ENCODE measurements at places on chromosomes 1 and 21.

DNA sequence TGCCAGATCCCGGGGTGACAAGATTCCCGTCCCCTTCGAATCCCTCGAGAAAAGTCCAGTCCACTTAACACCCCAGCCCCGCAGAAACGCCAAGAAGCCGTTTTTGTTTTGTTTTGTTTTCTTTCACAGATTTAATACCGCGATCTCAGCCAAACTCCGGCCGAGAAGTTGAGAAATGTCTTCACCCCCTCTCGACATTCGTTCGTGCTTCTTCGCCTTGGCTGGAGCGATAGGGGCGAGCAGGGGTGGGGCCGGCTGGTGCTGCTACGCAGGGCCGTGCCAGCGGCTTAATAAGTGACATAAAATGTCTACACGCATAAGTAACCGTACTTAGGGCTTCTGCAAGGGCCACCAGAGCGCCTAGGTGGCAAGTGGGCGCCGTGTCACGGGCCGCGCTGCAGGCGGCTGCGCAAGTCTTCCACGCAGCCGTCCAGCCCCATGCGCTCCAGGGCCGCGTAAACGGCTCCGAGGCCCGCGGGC, 4.9 kb downstream of the TNFRSF25 start:
- no peaks in the 10 kb centered on the region for H3K4me1 ChIP-seq
- no peak for DNase-seq
- no peaks in the 10 kb centered on the region for H3K27me3 ChIP-seq
- H3K4me3 ChIP-seq: no peak overlapping the region
- no peak overlapping the region for H3K27ac ChIP-seq
- H3K36me3 ChIP-seq: no peaks in the 10 kb centered on the region

- no peak overlapping the region for H3K4me3 ChIP-seq
- DNase-seq: peak; percentile 66
- H3K27me3 ChIP-seq: no peaks in the 10 kb centered on the region
- H3K4me1 ChIP-seq: peaks cover 48% of the 10 kb centered on the region
- peak overlapping the region; percentile 97 for H3K27ac ChIP-seq
- peaks cover 6% of the 10 kb centered on the region for H3K36me3 ChIP-seq
These were observed 26.9 kb downstream of the SPATA46 start for GRCh38 chr1:162349635-162350330.

DNA sequence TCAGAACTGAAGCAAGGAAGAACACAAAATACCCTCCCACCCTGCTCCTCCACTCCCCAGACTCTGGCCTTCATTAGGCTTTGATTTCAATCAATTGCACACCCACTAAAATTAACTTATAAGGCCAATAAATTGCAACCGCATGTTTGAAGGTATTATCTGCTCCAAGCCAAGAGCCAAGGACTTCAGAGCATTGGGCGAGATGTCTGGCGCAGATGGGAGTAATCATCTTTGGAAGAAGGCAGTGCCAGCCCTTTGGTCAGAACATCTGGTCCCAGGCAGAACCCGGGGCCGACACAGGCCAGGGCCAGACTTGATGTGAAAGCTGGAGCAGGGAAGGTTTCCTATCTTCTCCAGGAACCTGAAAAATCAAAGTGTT, 60.0 kb downstream of the SLC66A1 start:
- H3K27ac ChIP-seq: no peak overlapping the region
- DNase-seq: no peak
- peaks cover 10% of the 10 kb centered on the region for H3K4me1 ChIP-seq

GRCh38 chr1:109630898-109631512, 11.4 kb downstream of the AMPD2 start:
- no peaks in the 10 kb centered on the region for H3K27me3 ChIP-seq
- no peaks in the 10 kb centered on the region for H3K4me1 ChIP-seq
- H3K4me3 ChIP-seq: no peak overlapping the region
- DNase-seq: no peak
- no peaks in the 10 kb centered on the region for H3K36me3 ChIP-seq

DNA sequence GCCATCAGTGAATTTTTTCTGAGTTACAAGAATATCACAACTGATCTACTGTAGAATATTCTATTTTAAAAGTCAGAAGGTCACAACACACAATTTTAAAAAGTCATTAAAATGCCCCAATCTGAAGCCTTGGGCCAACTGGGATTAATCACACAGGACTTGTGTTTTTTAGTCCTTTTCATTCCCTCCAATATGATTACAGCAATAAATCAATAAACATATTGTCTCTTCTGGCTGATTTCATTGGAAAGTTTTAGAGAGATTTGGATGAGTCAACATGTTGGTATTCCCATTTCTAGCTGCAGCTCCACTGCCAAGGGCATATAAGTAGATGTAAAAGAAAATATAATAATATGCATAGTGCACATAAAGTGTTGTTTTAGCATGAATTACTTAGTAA, 85.8 kb downstream of the NIBAN1 start:
- no peaks in the 10 kb centered on the region for H3K36me3 ChIP-seq
- H3K4me1 ChIP-seq: no peaks in the 10 kb centered on the region
- no peaks in the 10 kb centered on the region for H3K27me3 ChIP-seq
- DNase-seq: no peak

GRCh38 chr21:29382030-29382654, 83.4 kb downstream of the BACH1 start:
- peaks cover 4% of the 10 kb centered on the region for H3K4me1 ChIP-seq
- H3K27ac ChIP-seq: no peak overlapping the region

DNA sequence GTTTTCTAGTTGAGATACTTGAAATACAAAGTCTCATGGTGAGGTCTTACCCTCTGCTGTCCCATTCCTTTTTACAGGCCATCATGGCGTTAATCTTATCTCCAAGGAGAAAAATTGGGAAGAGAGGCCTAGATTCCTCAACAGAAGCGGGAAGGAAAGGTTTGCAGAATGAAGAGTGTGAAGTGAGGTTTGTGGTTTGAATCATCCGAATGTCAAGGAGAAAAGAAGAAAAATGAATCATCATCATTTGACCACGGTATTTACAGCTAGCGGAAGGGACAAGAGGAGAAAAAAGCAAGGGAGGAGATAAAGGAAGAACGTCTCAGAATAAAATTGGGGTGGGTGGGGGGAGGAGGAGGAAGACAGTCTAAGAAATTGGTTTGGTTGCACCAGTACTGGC, 935 bp upstream of the COG2 start:
- peaks cover 9% of the 10 kb centered on the region for H3K4me1 ChIP-seq
- peaks cover 17% of the 10 kb centered on the region for H3K27me3 ChIP-seq
- DNase-seq: no peak
- peaks cover 9% of the 10 kb centered on the region for H3K36me3 ChIP-seq
- no peak overlapping the region for H3K4me3 ChIP-seq
- no peak overlapping the region for H3K27ac ChIP-seq

GRCh38 chr1:200963076-200963475, 60.4 kb downstream of the KIF21B start:
- H3K27ac ChIP-seq: no peak overlapping the region
- H3K4me1 ChIP-seq: no peaks in the 10 kb centered on the region

GRCh38 chr1:62213075-62213914, 18.6 kb downstream of the L1TD1 start:
- H3K4me1 ChIP-seq: no peaks in the 10 kb centered on the region
- no peak for DNase-seq
- H3K36me3 ChIP-seq: no peaks in the 10 kb centered on the region

DNA sequence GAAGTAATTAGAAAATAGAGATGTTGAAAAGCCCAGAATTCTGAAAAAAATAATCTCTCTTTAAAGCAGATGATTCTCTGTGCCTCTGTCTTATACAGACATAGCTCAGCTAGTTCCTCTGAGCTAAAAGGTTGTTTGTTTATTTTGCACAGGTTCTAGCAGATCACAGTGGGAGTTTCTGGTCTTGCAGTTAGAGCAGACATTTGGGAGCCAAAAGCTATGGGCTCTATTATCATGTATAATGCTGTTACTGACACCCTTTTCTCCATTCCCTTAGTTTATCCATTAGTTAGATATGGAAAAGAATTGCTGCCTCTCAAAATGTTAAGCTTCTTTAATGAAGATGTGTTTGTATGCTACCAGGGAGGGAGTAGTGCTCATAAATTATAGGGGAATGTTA, 20.5 kb upstream of the CD55 start:
- H3K36me3 ChIP-seq: no peaks in the 10 kb centered on the region
- H3K4me1 ChIP-seq: no peaks in the 10 kb centered on the region
- H3K4me3 ChIP-seq: no peak overlapping the region
- H3K27ac ChIP-seq: no peak overlapping the region

GRCh38 chr1:193435781-193436180, 249.4 kb upstream of the B3GALT2 start:
- DNase-seq: no peak
- no peak overlapping the region for H3K27ac ChIP-seq
- H3K27me3 ChIP-seq: no peaks in the 10 kb centered on the region
- H3K4me1 ChIP-seq: no peaks in the 10 kb centered on the region
- no peak overlapping the region for H3K4me3 ChIP-seq
- H3K36me3 ChIP-seq: no peaks in the 10 kb centered on the region

DNA sequence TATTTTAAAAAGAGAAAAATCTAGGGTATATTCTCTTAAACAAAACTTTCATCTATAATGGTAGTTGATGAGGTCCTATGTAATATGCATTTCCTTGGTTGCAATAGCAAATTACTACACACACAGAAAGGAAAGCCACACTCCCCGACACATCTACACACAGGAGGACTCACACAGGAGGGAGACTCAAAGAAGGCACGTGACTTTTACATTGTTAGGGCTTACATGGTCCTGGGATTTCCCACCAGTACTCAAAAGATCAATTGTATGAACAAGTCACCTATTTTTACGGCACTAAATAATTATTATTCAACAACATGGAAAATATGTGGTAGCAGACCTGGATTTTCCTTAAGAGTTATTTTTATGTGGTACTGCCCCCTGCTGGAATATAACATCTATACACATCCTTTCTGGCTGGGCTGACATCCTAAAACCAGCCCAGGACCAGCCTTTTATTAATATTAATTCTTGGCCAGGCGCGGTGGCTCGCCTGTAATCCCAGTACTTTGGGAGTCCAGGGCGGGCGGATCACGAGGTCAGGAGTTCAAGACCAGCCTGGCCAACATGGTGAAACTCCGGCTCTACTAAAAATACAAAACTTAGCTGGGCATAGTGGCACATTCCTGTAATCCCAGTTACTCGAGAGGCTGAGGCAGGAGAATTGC, 33.9 kb upstream of the LGALS8 start:
- H3K4me3 ChIP-seq: no peak overlapping the region
- H3K27me3 ChIP-seq: no peaks in the 10 kb centered on the region
- peak; percentile 24 for DNase-seq
- H3K27ac ChIP-seq: peak overlapping the region; percentile 89
- H3K4me1 ChIP-seq: peaks cover 36% of the 10 kb centered on the region
- no peaks in the 10 kb centered on the region for H3K36me3 ChIP-seq

GRCh38 chr1:229714964-229715603, 89.0 kb downstream of the URB2 start:
- no peaks in the 10 kb centered on the region for H3K36me3 ChIP-seq
- no peak for DNase-seq
- no peaks in the 10 kb centered on the region for H3K27me3 ChIP-seq
- no peak overlapping the region for H3K27ac ChIP-seq
- H3K4me3 ChIP-seq: no peak overlapping the region
- H3K4me1 ChIP-seq: no peaks in the 10 kb centered on the region

DNA sequence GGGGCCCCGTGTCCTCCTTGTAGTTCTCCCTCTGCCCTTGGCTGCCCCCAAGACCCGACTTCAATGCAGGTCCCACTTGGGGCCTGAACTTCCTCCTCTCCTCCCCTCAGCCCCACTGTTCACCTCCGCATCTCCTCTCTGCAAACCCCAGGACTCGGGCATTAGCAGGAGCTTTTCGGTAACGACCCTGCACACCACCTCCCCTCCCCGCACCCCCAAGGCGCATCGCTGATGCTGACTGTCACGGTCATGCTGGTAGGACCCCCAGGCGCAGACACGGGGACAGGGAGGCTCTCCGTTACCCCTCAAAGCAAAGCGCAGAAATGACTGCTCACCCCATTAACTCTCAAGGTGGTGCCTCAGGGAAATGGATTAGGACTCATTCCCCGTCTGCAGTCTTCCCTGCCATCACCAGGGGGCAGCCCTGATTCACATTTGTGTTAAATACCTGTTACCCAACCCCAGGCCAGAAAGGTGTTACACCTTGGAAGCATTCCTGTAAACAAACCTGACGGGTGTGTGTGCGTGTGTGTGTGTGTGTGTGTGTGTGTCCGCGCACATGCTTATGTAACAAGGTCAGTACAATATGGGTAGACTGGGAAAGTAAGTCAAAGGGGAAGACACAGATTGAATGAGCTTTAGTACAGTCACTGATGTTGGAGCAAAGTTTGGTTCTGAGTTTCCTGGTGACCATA, 6.4 kb upstream of the GUCA2B start:
- peak; percentile 35 for DNase-seq
- no peaks in the 10 kb centered on the region for H3K36me3 ChIP-seq
- no peaks in the 10 kb centered on the region for H3K27me3 ChIP-seq
- no peaks in the 10 kb centered on the region for H3K4me1 ChIP-seq
- no peak overlapping the region for H3K4me3 ChIP-seq

DNA sequence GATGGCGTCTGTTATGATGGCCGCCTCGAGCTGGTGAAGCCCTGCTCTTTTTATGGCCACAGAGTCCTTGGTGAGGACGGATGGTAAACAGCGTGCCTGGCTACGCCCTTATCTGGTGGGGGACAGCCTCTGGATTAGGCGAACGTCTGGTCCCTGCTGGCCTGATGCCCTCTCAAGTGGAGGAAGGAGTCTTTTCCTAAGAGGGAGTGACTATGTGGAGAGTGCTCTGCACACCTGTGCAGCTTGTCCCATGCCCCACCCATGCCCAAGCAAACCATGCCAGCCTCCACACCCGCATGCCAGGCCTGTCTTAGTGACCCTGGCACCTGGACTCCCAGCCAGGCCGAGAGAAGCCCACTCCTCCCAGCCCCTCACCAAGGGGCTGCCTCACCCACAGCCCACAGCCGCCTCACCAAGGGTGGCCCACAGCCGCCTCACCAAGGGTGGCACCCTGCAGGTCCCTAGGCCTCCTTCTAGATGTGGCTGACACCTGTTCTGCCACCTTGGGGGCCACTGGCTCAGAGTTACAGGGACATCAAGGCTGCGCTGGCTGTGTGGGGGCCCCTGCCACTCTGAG, 40.2 kb downstream of the WNT9A start:
- no peak overlapping the region for H3K4me3 ChIP-seq
- H3K27me3 ChIP-seq: no peaks in the 10 kb centered on the region
- H3K4me1 ChIP-seq: peaks cover 8% of the 10 kb centered on the region
- H3K27ac ChIP-seq: no peak overlapping the region
- DNase-seq: no peak
- no peaks in the 10 kb centered on the region for H3K36me3 ChIP-seq

- H3K4me3 ChIP-seq: no peak overlapping the region
- no peaks in the 10 kb centered on the region for H3K4me1 ChIP-seq
- H3K27ac ChIP-seq: no peak overlapping the region
- H3K27me3 ChIP-seq: no peaks in the 10 kb centered on the region
- DNase-seq: no peak
These were observed 16.6 kb upstream of the TBX15 start for GRCh38 chr1:119004781-119005180.

GRCh38 chr1:76494807-76495206, 372.5 kb upstream of the ST6GALNAC5 start:
- H3K36me3 ChIP-seq: no peaks in the 10 kb centered on the region
- H3K4me3 ChIP-seq: no peak overlapping the region
- DNase-seq: no peak
- no peak overlapping the region for H3K27ac ChIP-seq
- H3K4me1 ChIP-seq: no peaks in the 10 kb centered on the region

All from Panc1 (cell line).